Activated gamma-delta T cell (primary cell): ENCODE measurements at places on chromosomes 11 and 22.

GRCh38 chr11:11308249-11308648 is 44.8 kb downstream of the CSNK2A3 start:
- no peak for DNase-seq

- no peak for DNase-seq
These were observed 4.1 kb downstream of the RTCB start for GRCh38 chr22:32407936-32408335.

- no peak for DNase-seq
These were observed 839.4 kb downstream of the OPCML start for GRCh38 chr11:132692891-132693290.

DNA sequence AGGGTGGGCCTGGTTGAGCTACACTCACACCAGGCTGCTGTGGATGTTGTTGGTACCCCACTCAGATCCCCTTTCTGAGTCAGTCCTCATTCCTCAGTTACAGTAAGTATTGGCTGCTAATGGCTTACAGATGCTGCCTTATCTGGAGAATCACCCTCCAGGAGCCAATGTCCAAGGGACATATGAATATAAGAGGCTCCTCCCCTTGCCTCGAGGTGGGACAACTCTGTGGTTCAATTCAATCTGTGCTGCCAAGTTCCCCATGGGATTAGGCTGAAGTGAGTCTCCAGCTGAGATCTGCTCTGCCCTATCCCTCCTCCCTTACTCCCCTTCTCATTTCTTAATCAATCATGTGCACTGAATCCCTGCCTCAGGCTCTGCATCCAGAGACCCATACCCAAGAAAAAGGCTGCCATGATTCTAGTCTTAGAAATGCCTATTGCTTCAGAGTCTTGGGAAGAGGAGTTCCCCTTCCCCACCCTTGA is 168.8 kb upstream of the SYT13 start:
- DNase-seq = no peak

GRCh38 chr11:86214710-86215109 is 29.8 kb upstream of the EED start:
- DNase-seq = no peak

- DNase-seq = no peak
These were observed 345.6 kb downstream of the DLG2 start for GRCh38 chr11:85281550-85281949.
